ENCODE measurements at places on chromosomes 12 and 14. TPM values are rescaled to one million over a fixed set of nuclear protein-coding genes. Genes with fewer than 3 reads are reported as not detected.

The IAPP gene
- 1.4 TPM for total RNA-seq

DNA sequence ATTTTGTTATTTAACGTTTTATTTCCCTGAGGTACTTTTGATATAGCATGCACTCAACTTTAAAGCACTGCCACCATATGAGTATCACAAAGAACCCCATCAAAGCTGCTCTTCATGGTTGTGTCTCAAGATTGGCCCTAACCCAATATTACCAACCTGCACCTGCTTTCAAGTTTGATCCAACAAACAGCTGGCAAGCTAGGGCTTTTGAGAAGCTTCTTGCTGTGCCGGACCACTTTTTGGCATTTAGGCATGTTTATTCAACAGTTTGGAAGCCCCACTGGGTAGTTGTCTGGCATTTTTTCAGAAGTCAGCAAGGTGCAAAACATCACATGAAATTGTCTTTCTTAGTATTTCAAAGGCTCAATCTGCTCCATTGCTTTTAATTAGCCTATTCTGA, 137.2 kb upstream of the PLEKHA5 start:
- no peak for DNase-seq

DNA sequence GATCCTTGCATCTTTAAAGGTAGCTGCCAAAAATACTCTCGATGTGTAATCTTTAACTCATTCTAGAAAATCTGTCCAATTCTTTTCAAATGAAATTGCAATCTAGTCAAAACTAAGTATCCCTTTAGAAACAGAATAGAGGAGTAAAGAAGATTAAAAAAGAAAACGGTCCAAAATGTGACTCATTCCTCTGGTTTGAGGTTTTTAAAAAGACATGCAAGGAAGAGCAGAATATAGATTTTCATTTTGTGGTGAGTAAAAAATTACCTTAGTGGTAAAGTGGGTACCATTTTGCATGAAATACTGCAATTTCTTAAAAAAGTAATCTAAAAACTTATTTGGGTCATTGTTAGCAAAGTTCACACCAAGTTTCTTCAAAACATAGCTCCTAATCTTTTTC, 108.4 kb downstream of the BRMS1L start:
- DNase-seq, result no peak

- DNase-seq, result no peak
Observed at GRCh38 chr14:69660344-69661193, 49.2 kb downstream of the SUSD6 start.

The JDP2 gene
- total RNA-seq, result 68.6 TPM

The PLXNC1 gene
- 12.3 TPM for total RNA-seq

DNA sequence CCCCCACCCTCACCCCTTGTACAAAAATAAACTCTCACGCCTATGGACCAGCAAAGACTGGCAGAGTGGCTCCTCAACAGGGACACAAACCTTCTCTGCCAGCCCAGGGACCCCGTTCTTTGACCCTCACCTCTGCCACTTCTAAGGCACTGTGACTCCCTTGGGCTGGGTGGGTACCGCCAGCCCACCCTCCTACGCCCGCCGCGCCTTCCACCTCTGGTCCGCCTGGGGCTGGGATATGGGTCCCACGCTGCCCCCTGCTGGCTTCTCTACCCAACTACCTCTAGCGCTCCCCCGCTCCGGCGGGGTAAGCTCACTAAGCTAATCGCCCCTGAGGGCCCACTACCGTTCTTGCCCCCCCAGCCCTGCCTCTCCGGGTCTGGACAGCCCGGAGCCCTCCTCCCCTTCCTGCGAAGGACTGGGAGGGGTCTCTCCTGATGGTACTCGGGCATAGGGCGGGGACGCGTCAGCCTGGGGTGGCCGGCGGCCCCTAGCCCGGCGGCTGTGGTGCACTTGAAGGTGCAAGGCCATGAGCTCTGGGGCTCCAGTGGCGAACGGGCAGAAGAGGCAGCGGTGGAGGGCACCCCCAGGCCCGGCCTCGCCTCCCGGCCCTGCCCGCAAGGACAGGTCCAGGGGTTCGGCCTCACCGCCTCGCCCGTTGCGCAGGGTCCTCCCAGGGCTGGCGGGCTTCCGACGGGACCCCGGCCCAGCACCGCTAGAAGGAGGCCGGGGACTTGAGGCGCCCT, 8.1 kb downstream of the ZNF219 start:
- no peak for DNase-seq

DNA sequence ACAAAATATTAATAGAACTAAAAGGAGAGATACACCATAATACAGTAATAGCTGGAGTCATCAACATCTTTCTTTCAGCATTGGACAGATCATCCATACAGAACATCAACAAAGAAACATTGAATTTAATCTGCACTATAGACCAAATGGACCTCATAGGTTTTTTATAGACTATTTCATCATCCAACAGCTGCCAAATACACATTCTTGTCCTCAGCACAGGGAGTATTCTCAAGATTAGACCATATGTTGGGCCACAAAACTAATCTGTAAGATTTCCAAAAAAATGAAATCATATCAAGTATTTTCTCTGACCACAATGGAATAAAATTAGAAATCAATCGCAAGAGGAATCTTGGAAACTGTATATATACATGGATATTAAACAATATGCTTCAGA, 86.9 kb downstream of the FSCB start:
- no peak for DNase-seq

DNA sequence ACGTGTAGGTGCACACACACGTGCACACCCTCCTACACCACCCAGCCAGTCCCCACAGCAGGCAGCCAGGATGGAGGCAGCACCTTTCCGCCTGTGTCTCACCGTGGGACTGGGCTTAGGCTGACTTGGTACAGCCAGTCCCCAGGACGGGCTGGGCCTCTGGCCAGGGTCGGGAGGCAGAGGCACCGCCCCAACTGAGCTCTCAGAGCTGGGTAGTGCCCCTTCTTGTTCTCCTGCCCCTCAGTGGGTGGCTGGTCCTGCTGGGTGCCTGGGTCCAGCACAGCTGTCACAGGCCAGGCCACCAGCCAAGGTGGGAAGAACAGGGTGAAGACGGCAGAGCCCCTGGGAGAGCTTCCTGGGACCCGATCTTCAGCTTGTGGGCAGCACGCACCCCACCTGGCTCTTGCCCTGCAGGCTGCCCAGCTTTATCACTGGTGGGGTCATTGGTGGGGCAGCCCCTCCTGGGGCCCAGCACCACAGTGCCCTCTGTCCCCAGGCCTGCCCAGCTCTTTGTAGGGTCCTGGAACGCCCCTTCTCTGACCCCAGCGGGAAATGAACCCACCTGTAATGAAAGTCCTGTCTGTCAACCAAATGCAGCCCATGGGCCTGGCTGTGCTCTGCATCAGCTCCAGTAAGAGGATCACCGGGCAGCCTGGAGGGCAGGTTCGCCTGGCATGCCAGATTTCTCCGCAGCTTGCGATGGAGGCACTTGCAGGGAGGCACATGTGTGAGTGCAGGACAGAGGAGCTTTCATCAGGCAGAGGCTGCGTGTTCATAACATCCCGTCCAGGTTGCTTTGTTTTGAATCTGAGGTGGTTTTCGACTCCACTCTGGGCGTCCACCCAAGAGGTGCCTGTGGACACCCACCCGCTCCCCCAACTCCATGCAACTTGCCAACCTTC, 14.7 kb downstream of the CDCA4 start:
- no peak for DNase-seq

DNA sequence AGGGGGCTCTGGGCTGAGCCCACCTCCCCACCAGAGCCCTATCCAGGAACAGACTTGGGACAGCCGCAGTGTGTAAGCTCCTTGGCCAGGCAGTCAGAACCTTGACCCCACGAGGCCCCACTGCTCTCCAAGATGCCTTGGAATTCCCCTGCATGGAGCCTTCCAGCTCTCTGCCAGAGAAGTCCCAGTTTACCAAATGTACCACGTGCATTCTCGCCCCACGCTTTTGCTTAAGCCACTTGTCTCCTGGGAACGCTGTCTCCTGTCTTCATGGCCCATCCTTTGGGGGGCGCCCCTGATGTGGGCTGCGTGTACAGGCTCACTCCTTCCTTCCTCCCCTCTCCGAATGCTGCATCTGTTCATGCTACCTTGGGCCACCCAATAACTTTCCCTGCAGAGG, 7.9 kb downstream of the FAIM2 start:
- no peak for DNase-seq

DNA sequence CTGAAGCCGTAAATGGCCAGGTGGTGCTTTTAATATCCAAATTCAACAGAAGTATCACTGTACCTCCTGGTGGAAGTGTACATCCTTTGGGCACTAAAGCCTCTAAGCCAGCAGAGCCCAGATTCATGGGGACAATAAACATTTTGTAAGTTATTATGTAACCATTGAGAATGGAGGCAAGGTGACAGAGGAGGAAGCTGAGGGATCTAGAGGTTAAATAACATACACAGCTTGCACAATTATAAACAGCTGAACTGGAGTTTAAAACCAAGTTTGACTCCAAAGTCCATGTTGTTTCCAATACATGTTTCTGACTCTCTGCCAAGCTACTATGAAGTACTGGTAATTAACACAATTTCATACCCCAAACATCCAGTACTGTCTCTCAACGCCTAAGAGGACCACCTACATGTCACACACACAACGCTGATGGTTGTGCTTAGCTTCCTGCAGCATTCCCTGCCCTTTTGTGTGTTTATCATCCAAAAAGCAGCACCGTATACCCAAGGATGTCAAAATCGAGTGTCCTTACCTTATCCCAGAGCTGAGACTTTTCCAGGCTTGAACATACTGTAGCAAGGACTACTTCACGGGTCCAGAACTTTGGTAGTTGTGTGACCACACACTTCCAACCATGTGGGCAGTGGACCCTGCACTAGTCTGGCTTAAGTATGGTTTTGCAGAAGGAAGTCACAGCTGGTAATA, 41.3 kb downstream of the EGLN3 start:
- DNase-seq, result no peak

The SNRPF gene
- 12.3 TPM for total RNA-seq

DNA sequence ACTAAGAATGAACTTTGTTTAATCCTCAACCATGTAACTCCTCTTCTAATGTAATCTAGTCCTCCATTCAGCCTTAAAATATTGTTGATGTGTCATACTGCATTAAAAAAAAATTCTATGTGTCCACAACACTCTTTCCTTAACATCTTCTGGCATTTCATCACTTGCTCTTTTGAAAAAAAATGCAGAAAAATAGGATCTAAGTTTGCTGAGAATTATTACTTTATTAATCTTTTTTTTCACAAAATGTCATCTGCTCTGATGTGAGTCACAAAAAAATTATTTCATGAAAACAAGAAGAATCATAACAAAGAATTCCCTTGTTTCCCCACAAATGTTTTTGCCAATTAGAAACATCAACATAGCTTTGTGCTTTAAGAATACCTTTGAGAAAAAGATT, 410.1 kb upstream of the MGAT4C start:
- no peak for DNase-seq

- no peak for DNase-seq
Observed at GRCh38 chr12:104083769-104084475, 19.6 kb downstream of the HCFC2 start.

DNA sequence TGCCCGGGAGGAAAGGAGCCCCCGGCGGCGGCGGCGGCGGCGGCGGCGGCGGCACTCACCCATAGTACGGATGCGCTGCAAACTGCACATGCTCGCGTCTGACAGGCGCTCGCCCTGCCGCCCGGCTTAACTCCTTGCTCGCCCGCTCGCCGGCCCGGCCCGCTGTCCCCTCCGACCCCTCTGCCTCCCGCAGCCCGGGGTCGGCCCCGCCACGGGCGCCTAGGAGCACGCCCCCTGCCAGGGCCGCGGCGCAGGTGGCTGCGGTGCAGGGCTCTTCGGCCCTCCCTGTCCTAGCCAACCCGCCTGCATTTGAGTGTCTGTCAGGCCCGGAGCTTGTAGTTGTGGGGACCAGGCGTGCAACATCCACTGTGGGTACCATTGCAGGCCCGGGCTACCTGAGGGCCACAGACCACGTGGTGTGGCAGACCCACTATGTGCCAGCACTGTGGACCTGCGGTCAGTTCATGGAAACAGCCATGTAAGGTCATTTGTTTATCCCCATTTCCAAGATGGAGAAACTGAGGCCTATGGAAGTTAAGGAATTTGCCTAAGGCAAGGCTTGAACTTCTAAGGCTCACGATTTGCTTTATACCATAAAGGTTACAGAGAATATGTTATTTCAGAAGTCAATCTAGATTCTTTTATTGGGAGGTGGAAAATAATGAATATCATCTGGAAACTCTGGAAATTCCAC, 17.6 kb upstream of the PLEKHH1 start:
- DNase-seq, result no peak

GRCh38 chr12:64412459-64412858, 8.3 kb downstream of the XPOT start:
- peak; percentile 14 for DNase-seq

DNA sequence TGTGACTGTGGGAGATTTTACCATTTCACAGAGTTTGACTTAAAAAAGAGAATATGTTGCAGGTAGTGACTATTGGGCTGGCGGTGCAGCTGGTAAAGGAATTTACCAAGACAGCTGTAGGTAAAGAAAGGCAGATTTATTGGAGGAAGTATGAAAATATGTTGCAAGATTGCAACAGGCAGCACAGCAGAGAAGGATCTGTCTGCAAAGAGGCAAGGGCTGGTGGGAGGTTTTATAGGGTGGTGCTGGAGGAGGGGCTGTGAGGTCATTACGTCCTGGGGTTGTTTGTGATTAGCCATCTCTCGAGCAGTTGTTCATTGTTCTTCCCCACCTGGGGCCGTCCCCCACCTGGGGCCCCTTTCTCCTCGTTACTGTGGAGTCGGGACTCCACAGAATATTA, 62.1 kb downstream of the ACACB start:
- no peak for DNase-seq

The RFX4 gene
- 2.2 TPM for total RNA-seq

GRCh38 chr12:7582796-7583195, 79.2 kb upstream of the CD163 start:
- no peak for DNase-seq

The FZD10 gene
- 1.7 TPM for total RNA-seq

- no peak for DNase-seq
Observed at GRCh38 chr14:104774453-104775072, 21.0 kb downstream of the AKT1 start.

- no peak for DNase-seq
Observed at GRCh38 chr12:114320968-114321367, 85.0 kb downstream of the TBX5 start.

- no peak for DNase-seq
Observed at GRCh38 chr12:131194166-131194565, 240.5 kb downstream of the ADGRD1 start.

DNA sequence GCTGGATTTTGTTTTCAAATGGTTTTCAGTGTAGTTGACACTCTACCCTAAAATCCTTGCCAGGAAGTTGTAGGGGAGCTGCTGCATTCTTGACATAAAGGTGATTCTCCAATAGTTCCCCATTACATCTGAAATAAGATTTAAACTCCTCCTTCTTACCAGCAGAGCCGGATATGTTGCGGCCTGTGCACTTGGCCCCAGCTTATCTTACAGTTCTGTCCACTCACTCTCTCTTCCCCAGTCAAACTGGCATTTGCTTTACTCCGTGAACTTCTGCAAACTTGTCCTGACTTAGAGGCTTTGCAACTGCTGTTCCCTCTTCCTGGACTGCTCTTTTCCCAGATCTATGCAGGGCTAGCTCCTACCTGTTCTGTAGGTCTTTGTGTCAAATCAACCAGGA, 929.5 kb downstream of the VRK1 start:
- DNase-seq, result no peak
